ENCODE measurements at places on chromosomes 12 and 14. TPM values are rescaled to one million over a fixed set of nuclear protein-coding genes. Genes with fewer than 3 reads are reported as not detected.

DNA sequence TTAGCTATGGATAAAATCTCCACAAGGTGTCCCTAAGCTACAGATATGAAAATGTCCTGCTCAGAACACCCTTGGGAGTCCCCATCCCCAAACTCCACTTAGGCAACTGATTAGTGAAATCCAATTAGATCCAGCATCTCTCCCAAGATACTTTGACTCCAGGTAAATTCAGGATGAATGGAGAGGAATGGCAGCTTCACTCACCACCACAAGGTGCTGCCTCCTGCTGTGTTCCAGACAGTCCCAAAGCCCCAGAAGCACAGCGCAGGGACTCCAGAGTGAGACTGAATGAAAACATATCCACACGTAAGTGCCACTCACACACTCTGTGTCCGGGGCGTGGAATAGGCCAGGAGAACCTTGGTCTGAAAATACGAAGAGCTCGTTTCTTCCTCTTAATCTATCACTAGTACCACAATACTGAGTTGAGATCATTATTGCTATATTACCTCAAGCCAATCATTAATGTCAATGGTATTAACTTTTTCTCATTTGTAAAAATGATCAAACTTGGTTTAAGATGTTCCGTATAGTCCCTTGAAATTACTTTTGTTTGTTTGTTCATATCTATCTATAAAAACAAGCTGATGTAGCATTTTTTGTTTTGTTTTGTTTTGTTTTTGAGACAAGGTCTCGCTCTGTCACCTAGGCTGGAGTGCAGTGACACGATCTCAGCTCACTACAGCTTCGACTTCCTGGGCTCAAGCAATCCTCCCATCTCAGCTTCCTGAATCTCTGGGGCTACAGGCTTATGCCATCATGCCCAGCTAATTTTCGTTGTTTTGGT, 70.0 kb upstream of the BICD1 start:
- H3K27me3 ChIP-seq, result no peaks in the 10 kb centered on the region
- DNase-seq, result no peak
- H3K27ac ChIP-seq, result no peak overlapping the region
- no peaks in the 10 kb centered on the region for H3K36me3 ChIP-seq
- no peaks in the 10 kb centered on the region for H3K4me1 ChIP-seq
- no peak overlapping the region for H3K4me3 ChIP-seq

DNA sequence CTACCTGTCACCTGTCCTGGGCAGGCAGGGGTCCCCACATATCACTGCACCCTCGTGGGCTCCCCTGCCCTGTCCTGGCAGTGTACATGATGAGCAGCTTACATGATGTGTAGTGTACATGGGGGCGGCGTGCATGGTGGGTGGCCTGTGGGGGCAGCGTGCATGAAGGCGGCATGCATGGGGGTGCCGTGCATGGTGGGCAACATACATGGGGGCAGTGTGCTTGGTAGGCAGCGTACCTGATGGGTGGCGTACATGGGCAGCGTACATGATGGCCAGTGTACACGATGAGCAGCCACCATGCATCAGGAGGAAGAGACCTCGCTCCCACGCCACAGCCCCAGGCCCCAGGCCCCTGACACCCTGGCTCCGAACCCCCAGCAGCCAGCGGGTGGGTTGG, 266.3 kb downstream of the CACNA1C start:
- peaks cover 7% of the 10 kb centered on the region for H3K27me3 ChIP-seq
- no peaks in the 10 kb centered on the region for H3K36me3 ChIP-seq
- no peak overlapping the region for H3K4me3 ChIP-seq
- H3K27ac ChIP-seq, result no peak overlapping the region

Gene SLC25A47
- total RNA-seq, result not detected

DNA sequence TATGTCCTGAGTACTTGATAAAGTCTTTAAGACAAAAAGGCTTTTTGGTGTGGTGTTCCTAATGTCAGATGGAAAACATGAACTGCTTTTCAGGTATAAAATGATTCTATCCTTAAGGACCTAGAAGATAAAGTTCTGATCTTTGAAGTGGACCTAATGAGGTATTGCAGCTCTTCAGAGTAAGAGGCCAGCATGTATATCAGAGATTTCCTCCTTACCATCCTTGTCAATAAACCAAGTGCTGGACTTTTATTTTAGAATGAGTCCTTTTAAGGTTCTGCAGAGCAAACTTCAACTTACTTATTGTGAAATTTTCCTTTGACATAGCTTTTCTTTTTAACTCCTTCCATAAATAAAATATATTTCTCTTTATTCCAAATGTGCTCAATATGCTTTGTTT, 50.1 kb downstream of the UNC79 start:
- no peak for DNase-seq
- H3K4me3 ChIP-seq, result no peak overlapping the region
- H3K27ac ChIP-seq, result no peak overlapping the region
- peaks cover 9% of the 10 kb centered on the region for H3K27me3 ChIP-seq
- no peaks in the 10 kb centered on the region for H3K4me1 ChIP-seq

- no peak overlapping the region for H3K4me3 ChIP-seq
- peaks cover 81% of the 10 kb centered on the region for H3K36me3 ChIP-seq
- peaks cover 89% of the 10 kb centered on the region for H3K4me1 ChIP-seq
- peak overlapping the region; percentile 92 for H3K27ac ChIP-seq
- H3K27me3 ChIP-seq, result no peaks in the 10 kb centered on the region
Measured at GRCh38 chr14:100093319-100093718, 28.1 kb downstream of the EVL start.

- H3K4me3 ChIP-seq, result no peak overlapping the region
- DNase-seq, result no peak
- H3K36me3 ChIP-seq, result peaks cover 19% of the 10 kb centered on the region
- H3K4me1 ChIP-seq, result peaks cover 25% of the 10 kb centered on the region
- no peaks in the 10 kb centered on the region for H3K27me3 ChIP-seq
- H3K27ac ChIP-seq, result no peak overlapping the region
Measured at GRCh38 chr14:89214221-89214965, 202.6 kb downstream of the FOXN3 start.

Gene TBX3
- total RNA-seq, result not detected

Gene GPR84
- total RNA-seq, result not detected

All from activated CD8-positive, alpha-beta T cell treated with anti-CD3 and anti-CD28 coated beads for 36 hours (primary cell).